ENCODE measurements at places on chromosomes 12 and 14.

GRCh38 chr12:92989715-92990484 lies 60.8 kb upstream of the EEA1 start:
- DNase-seq = no peak

DNA sequence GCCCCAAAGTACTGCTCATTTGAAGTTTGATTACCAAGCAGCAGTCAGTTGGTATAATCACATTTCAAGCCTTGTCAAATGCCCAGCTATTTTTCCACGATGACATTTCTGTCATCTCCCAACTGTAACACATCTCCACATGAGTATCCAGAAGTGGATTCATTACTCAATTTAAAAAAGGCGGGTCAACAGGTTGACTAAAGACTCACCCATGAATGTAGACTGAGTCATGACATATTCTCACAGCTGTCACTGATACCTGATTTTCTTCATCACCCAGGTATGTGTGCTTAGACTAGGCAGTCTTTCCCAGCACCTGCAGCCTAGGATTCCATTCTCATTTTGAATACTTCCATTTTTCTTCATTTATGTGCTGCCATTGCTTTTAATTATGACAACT lies 75.1 kb upstream of the DBX2 start:
- DNase-seq = no peak

GRCh38 chr14:59103396-59103795 lies 85.1 kb upstream of the DAAM1 start:
- DNase-seq = no peak

GRCh38 chr12:128266541-128267130 lies 334 bp upstream of the TMEM132C start:
- no peak for DNase-seq

- no peak for DNase-seq
Observed at GRCh38 chr14:105488781-105489541, 2.1 kb upstream of the TEDC1 start.

- DNase-seq = no peak
Observed at GRCh38 chr12:16119618-16120415, 157.7 kb downstream of the SLC15A5 start.

- no peak for DNase-seq
Observed at GRCh38 chr14:91866511-91867295, 633 bp downstream of the TC2N start.

DNA sequence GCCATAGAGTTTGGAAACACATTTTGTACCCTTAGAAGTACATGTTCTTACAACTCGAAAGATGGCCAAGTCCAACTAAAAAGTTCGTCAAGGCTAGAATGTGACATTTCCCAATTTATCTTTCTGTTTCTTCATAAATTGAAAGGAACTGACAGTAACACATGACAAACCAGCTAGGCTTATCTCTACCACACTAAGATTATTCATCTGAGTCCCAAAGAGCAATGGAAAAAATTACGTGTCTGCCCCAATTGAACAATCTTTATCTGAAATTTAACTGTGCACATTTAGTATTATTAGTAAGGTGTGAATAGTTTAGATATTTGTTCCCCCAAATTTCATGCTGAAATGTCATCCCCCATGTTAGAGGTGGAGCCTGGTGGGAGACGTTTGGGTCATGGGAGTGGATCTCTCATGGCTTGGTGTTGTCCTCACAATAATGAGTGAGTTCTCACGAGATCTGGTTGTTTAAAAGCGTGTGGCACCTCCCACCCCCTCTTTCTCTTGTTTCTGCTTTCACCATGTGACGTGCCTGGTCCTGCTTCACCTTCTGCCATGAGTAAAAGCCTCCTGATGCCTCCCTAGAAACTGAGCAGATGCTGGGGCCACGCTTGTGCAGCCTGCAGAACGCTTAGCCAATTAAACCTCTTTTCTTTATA lies 13.3 kb downstream of the CPM start:
- no peak for DNase-seq

GRCh38 chr12:29234965-29235626 lies 86.0 kb downstream of the FAR2 start:
- no peak for DNase-seq

DNA sequence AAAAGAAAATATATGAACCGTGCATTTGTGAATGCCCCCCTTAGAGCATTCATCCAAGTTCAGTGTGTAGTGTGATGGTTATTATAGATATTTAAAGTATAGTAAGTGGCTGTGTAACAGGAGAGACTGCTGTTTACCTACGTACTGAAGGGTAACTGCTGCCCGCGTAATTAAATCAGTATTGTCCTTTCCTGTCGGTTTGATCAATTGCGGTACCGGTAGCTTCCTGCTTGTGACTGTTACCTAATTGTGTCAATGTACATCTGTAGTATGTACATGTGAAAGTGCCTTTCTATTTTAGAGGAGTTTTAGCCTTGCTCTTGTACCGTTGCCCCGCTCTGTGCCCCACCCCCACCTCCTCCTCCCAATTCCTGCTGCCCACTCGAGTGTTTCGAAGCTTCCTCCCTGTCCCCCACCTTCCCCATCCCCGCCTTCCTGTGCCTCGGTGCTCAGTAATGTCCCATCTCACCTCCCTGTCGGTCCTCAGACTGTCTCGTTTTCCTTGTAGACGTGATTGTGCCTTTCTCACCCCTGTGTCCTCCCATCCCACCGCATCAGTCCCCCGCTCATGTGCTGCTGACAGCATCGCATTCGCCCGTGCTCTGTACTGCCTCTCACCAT lies 75.0 kb downstream of the KICS2 start:
- DNase-seq = no peak

GRCh38 chr14:62428429-62429203 lies 616.6 kb downstream of the KCNH5 start:
- DNase-seq = no peak

GRCh38 chr14:90759370-90760077 lies 56.7 kb downstream of the TTC7B start:
- DNase-seq = no peak

DNA sequence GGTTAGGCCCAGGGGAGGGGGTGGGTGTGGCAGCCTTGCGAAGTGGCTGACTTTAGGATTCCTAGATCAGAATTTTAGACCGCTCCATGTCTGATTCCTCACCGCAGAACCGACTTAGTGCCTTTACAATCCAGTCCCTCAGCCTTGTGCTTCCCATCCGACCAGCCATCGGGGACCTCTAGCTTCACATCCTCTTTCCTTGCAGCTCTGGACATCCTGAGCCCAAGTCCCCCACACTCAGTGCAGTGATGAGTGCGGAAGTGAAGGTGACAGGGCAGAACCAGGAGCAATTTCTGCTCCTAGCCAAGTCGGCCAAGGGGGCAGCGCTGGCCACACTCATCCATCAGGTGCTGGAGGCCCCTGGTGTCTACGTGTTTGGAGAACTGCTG lies 557 bp downstream of the COPS7A start:
- DNase-seq = peak; percentile 6

DNA sequence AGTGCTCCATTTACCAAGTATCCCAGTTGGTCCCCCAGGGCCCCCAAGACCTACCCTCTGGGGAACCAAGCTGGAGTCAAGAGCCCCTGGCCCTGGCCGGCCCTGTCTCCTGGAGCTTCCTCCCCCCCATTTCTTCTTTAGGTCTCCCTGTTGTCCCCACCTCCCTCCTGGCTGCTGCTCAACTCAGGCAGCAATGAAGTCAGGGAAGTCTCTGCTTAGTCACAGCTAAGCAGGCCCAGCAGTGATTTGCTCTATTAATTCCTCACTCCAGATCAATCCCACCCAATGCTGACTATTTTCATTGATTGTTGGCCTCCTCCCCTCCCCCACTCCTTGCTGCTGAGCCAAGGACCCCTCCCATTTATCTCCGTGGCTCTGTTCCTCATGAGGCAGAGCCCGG lies 28.3 kb downstream of the VSX2 start:
- no peak for DNase-seq

- no peak for DNase-seq
Observed at GRCh38 chr14:94079891-94080620, 946 bp downstream of the DDX24 start.

GRCh38 chr14:64159588-64159987 lies 134.6 kb downstream of the ESR2 start:
- DNase-seq = no peak

- DNase-seq = peak; percentile 75
Observed at GRCh38 chr14:68795597-68796417, 2.9 kb upstream of the ZFP36L1 start.

- peak; percentile 89 for DNase-seq
Observed at GRCh38 chr14:105090493-105091053, 25.3 kb upstream of the GPR132 start.

DNA sequence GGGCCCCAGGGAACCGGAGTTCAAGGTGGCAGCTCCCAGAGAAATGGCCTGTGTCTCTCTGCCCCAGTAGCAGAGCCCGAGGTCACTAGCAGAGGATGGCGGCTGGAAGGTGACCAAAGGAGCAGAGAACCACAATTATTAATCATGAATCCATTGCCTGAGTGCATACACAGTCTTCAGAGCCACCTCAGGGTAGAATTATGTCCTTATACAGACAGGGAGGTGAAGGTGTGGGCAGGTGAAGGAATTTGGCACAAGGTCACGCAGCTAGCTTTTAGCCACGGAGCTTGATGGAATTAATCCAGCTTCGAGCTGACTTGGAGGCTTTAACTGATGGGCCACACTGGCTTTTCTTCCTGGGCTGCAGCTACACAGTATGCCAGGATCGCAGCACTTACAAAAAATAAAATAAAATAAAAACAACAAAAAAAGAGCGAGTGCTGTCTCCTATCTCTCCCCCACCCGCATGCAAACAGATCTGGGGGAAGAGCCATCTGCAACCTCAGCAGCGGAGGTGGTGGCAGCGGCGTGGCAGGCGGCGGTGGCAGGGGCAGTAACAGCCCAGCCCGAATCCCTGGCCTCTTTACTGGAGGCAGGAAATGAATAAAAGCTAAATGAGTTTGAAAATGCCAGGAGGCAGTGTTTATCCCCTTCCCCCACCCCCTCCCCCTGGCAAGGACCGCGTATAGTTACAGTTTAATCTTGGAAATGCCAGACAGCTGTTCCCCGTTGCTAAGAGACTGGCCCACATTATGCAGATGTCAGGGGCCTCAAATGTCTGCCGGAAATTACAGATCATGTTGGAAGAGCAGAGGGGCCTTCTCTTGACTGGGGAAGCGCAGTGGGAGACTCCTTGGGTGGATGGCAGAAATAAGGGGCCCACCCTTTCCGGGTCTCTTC lies 93.5 kb downstream of the LRRC74A start:
- no peak for DNase-seq

GRCh38 chr12:21615431-21615830 lies 10.8 kb upstream of the GYS2 start:
- DNase-seq = no peak

DNA sequence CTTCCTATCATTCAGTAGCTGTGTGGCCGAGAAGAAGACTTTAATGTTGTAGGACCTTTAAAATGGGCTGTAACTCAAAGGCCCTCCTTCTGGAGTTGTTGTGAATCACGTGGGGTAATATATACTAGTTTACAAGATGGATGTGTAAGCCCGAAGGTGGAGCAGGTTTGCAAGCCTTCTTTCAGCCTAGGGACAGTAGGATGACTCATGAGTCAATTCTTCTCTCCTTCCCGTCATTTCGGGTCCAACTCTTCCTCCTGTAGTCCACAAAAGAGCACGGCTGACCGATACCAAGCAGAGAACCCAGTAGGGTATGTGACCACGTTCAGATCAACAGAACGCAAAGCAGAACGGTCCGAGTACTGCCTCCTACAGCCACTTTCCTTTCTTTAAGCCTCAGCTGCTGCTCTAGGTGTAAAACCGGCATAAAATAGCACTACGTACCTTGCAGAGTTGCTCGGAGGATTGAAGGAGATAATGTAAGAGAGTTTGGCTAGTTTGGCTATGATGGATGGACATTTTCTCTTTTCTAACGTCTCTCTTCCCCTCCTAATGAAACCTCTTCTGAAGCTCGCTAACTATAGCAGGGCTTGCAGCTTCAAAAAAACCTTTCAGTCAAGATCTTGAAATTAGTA lies 1.3 kb upstream of the RASSF3 start:
- DNase-seq = peak; percentile 27

DNA sequence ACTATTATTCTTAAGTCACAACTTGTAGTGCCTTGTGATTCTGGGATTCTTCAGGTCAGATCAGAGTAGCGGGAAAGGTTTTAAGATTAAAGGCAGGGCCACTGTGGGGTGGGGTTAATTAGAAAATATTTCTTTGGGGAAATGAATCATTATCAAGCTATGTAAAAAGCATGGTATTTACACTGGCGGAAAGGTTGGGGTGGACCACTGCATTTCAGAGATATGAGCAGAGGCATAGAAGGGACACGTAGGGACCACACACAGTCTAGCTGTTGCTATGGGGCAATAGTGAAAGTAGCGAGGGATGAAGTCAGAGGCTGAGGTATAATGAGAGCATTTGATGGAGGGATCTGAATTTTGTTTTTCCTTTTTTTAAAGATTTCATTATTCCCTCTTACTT lies 31.7 kb upstream of the KCNH3 start:
- DNase-seq = no peak

DNA sequence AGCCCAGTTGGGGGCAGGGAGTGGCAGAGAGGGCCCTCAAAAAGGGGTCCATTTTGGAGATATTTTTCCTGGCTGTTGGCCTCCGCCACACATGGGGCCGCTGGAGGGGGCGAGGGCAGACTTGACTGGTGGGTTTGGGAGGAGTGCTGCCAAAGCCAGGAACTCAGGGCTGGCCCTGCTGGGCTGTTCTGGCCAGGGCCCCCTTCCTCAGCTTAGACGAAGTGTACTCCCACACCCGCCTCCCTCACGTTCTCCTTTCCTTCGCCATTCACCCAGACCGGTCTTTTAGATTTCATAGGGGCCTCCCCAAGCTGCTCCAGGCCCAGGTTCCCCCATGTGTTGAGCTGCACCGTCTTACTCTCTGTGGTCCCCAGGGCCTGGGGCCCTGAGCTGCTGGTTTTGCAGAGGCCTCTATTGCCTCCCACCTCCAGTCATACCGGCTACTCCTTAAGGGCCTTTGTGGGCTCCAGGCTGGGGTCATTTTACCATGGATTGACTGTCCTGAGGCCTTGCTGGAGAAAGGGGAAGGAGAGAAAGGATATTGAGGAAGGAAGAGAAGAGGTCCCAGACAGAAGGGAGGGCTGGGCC lies 1.3 kb downstream of the KRT7 start:
- no peak for DNase-seq

GRCh38 chr12:62925680-62926079 lies 9.3 kb downstream of the PPM1H start:
- DNase-seq = no peak

GRCh38 chr14:58171090-58171489 lies 19.1 kb upstream of the ARMH4 start:
- no peak for DNase-seq

- no peak for DNase-seq
Observed at GRCh38 chr12:57737467-57738460, 778 bp downstream of the AGAP2 start.

DNA sequence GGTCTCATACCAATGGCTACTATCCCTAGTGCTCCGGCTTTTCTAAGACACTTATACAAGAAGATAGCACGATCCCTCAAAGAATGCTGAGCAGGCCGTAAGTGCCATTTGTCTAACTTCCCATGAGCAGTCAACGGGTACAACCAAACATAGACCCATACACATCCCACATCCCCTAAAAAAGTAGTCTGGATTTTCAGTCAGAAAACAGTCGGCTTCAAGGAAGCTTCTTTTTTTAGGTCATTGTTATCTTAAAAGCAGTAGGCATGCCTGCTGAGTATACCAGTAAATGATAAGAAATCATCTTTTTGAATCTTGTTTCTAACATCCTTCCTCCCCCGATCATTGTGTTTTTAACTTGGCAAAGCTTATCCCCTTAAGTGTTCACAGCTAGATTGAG lies 19.8 kb downstream of the OSBPL8 start:
- DNase-seq = no peak

- no peak for DNase-seq
Observed at GRCh38 chr14:29805415-29806123, 122.1 kb downstream of the PRKD1 start.

All from T-helper 9 cell (primary cell).